ENCODE measurements at places on chromosomes 6 and 20.

- DNase-seq, result no peak
These were observed 404.7 kb downstream of the TAF4 start for GRCh38 chr20:61661025-61661424.

- no peak for DNase-seq
These were observed 31.3 kb downstream of the GPRC6A start for GRCh38 chr6:116797585-116797984.

GRCh38 chr20:51237278-51237677, 214.4 kb upstream of the KCNG1 start:
- DNase-seq, result no peak

DNA sequence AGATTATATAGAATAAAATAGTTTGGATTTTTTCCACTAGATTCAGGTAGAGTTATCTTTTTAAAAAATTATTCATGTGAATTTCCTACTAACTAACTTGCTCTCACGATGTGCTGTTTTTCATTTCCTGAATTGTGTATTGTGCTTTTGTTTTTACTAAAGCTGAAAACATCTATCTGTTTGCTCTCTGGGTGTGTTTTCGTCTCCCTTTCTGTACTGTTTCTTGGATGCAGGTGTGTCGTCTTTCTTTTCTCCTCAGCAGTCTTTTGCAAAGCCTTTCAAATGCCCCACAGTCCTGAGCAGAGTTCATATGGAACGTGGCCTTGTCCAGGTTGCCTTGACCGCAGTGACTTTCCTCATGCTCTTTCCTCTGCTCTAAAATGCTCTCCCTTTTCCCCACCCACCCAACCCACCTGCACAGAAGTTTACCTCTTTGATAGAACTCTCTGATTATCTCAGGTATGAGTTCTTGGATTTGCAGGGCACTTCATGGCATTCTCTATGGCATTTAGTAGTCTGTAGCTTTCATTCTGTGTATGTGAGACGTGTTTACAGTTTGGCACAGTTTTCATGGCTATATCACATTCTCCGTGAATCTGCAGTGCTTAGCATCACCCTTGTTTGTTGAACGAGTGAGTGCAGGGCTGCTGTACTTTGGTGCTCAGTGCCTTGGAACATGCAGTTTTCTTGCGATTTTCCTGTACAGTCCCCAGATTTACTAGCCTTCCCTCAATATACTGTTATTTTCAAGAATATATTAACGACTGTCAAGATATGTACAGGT, 77.1 kb downstream of the FARS2 start:
- DNase-seq, result no peak

DNA sequence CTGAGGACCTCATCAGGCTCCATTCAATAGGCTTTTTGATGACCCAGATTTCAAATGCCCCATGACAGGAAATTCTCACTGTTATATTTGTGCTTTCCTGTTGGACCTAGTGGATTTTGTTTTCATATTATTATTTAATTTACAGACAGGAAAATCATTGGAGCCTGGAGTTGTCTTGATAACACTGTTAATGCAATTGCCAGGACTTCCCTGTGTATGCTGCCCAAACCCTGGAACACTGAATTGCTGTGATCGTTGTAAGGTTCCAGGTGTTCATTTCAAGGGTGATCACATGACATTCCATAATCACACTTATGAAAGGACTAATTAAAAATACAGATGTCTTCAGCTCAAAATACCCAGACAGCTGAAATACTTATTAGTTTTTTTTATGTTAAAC, 783.2 kb downstream of the DHX35 start:
- DNase-seq, result no peak

GRCh38 chr20:54263116-54263690, 55.3 kb downstream of the PFDN4 start:
- DNase-seq, result no peak

DNA sequence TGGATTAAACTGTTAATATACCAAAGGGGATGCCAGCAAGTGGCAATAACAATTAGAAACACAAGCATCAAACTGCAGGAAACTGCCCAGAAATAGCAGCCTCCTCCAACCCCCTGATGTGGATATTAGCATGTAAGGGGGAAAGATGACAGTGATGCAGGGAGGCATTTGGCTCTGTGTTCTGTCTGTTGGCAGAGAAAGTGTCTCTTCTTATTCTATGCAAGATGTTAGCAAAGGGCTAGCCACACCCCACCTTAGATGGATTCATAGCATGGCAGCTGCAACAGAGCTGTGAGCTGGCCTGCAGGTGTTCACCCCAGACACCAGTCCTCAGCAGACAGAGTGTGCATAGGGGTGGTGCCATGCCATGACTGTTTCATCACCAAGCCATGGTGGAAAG, 38.0 kb downstream of the SCP2D1 start:
- DNase-seq, result no peak

- DNase-seq, result no peak
These were observed 365.3 kb upstream of the SULF2 start for GRCh38 chr20:48150568-48150967.

- no peak for DNase-seq
These were observed 95.6 kb downstream of the SYCP2 start for GRCh38 chr20:59837623-59838394.

- no peak for DNase-seq
These were observed 178.6 kb downstream of the PDE7B start for GRCh38 chr6:136030131-136030530.

DNA sequence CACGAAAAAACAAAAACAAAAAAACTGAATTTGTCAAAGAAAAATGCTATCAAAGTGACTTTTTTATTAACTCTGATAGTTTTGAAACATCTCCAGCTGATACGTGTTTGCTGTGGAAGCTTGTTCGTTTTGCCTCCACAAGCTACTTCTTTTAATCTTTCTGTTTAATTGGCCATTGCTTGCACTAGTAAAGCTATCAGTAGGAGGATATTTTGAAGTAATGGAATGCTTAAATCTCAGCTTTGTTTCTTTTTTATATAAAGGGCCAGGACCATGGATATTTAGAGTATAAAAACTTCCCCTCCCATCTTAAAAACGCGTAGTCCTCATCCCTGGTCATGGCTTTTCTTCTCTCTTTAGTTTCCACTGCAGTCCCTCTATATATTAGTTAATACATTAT, 344.0 kb downstream of the NKAIN2 start:
- no peak for DNase-seq

DNA sequence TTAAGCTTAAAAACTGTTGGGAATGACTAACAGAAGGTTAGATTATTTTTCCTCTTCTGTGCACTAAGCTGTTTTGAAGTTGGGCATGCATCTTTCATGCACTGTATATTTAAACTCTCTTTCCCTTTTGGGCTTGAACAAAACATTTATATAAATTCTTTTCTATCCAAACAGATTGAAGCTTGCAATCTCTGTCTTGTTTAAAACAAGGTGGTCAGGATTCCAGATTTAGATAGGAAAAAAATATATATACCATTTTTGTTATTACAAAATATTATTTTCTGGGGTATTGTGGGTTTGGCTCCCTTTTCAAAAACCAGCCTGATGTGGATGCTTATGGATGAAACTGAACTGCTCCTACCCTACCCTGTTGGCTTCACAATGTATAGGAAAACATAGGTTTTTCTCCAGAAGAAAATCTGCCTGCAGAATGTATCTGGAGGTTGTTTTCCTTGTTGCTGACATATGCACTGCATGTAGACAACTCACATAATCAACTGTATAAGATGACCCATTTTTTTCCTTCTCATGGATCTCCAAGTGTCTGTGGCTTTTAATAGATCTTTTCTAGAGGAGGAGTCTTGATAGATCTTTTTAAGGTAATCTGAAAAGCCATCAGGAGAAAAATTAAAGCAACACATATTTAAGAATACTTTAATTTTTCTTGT, 146.3 kb downstream of the PRL start:
- no peak for DNase-seq

DNA sequence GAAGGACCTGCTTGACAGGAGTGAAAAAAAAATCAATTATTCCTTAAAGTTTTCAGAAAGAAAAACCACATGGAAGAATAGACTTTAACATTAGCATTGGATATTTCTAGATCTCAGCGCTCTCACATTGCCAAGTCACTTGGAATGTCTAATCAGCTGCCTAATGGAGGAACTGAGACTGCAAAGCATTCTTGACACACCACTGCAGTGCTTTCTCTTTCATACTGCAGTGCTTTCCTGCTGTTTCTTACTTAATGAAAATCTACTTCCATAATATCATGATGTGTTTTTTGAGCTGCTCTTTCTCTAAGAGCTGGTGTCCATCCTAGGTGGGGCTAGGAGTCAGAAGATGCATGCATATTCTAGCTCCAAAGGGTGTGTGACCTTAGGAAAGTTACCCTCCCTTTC, 20.4 kb upstream of the MCM3 start:
- DNase-seq, result peak; percentile 23

GRCh38 chr6:134171517-134171916, 119.1 kb upstream of the SLC2A12 start:
- no peak for DNase-seq

GRCh38 chr20:63579017-63579694, 5.1 kb upstream of the HELZ2 start:
- no peak for DNase-seq

DNA sequence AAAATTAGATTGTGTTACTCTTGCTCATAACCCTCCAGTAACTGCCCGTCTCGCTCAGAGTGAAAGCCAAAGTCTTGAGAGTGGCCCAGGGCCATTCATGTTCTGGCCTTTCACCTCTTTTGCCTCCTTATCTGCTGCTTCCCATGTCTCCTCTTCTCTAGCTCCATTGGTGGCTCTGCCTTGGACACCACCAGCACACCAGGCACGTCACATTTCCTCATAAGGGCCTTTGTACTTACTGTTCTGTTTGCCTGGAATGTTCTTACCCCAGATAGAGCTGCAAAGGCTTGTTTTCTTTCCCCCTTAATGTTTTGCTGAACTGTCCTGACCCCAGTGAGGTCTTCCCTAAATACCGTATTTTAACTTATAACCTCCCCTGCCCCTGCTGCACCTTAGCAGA, 29.3 kb downstream of the MCM8 start:
- DNase-seq, result no peak
